ENCODE measurements at places on chromosomes 7 and 10.

DNA sequence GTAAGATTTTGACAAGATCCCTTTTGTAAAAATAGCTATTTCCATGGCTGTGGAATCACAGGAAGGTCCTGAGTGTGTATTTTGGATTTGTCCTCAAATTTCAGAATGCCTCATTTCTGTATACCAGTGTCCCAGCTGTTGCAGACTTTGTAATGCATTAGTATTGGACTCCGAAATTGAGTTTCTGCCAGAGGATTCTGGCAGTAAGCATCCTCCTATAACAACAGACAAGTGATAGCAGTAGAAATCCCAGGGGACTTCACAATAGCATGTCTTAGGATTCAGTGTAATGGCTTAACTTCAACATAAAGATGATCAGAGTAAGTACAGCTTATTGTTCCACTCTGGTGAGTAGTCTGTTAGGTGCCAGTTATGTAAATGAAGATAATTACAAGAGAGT, 104.6 kb downstream of the FOXP2 start:
- no peak for DNase-seq

DNA sequence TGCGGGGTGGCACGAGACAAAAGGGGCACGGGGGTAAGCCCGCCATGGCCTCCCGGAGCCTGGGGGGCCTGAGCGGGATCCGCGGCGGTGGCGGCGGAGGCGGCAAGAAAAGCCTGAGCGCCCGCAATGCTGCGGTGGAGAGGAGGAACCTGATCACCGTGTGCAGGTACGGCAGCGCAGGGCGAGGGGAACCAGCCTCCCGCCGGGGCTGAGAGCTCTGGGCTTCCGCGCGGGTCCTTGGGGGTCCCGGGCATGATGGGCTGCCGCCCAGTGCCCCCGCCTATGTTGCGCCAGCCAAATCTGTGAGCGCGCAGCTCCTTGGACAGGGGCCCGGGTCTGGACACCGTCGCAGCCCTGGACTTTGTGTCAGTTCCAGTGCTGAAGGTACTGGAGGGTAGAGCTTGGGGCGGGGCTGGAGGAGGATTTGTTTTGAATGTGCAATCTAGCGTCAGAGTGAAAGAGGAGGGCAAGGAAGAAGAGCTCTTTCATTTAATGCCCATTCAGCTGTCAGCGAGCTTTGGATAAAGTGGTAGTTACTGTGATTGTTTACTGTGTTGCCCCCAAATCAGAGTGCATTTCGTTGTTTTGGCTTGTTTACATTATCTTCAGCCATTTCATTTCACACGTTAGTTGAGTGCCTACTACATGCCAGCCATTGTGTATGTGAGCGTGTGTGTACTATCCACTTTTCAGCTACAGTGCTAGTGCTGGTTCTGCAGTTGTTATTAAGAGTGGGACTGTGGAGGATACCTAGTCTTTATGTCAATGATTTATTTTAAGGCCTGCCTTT, 777 bp downstream of the RUNDC3B start:
- DNase-seq, result no peak

- DNase-seq, result no peak
These were observed 25.1 kb downstream of the SBDS start for GRCh38 chr7:66970310-66970709.

DNA sequence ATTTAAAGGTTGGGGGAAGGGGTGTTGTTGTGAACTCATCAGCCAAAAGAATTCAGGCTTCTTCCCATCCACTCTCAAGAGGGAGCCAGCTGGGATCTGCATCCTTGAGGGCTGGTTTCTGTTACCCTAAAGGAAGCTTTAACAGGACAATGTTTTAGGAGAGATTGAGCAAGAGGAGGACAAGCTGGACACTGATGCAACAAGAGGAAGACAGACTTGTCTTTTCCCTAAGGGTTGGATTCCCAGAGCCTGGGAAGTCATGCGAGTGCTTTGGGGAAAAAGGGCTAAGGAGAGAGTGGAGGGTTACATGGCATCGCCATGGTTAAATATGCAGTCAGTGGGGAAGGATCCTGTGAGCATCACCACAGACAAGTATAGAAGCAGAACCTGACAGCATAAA, 47.6 kb upstream of the PDE1C start:
- no peak for DNase-seq

- no peak for DNase-seq
These were observed 1.6 kb downstream of the SEPHS1 start for GRCh38 chr10:13346283-13347042.

GRCh38 chr10:118958559-118958958, 71.0 kb upstream of the NANOS1 start:
- no peak for DNase-seq

GRCh38 chr7:3910054-3910453, 609.0 kb downstream of the SDK1 start:
- no peak for DNase-seq

DNA sequence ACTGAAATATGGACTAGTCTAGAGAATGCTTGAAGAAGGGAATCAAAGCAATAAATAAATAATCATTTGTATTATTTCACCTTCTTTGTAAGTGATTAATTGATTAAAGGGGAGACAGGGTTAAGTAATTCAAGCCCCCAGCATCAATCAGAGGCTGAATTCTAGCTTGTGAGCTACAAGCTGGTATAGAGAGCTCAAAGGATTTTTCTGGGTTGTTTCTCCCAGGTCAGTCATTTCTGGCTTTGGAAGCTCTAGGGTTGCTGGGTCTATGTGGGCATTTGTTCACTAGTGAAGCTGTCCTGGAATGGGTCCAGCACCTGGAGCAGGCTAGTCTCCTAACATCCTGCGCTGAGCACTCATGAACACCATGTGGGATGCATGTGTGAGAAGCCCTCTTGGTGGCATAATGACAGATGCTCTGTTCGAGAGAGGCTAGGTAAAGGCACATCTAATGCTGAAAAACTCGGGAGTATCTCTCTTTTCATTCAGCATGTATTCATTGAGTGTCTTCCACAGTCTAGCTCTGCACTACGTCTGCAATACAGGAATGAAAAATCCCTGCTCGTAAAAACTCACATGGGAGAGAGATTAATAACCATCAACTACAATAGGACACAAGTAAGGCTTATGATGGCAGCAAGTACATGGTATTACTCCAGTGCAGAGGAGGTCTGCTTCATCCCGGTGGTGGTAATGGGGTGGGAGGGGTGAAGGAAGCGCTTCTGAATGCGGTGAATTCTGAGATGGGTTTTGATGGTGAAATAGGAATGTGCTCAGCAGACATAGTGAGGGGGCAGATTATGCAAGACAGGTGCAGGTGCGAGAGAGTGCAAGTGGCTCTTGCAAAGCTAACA, 68.0 kb upstream of the NRP1 start:
- DNase-seq, result no peak

DNA sequence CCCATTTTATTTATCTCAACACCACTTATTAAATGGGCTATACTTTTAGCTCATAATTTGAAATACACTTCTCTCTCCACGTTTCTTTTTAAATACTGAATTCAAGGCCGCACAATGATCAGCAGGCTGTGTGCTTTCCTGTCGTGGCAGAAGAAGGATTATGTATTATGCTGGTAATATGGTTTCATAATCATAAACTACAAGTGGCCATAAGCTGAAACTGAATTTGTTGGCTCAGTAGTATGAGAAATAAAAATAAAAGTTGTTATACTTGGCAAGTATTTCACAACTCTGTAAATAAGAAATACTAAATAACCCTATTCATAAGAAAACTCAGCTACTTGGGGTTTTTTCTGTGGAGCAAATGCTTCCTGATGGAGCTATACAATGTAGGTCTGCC, 313.6 kb downstream of the DOCK4 start:
- DNase-seq, result no peak

DNA sequence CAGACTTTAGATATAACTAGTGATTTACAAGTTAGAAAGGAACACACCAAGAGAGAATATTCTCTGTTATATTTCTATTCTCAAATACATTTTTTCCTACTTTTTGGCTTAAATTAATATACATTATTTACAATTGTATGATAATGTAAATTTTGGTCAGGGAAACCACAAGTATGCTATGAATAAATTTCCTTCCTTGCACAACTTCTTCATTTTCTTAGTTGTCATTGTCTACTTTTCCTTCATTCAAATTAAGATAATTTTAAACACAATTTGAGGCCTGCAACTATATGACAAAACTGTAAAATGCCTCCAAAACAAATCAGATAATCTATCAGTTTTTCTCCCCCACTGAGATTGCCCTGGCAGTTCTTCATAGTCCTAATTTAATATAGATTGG, 131.3 kb downstream of the CDK14 start:
- no peak for DNase-seq

GRCh38 chr10:46787321-46787615, 124.0 kb upstream of the PTPN20 start:
- DNase-seq, result peak; percentile 3

- DNase-seq, result no peak
These were observed 129.0 kb upstream of the TCF7L2 start for GRCh38 chr10:112821038-112821437.

- DNase-seq, result no peak
These were observed 238.9 kb downstream of the CACNA2D1 start for GRCh38 chr7:82204694-82205093.

- DNase-seq, result no peak
These were observed 40.3 kb downstream of the RGS10 start for GRCh38 chr10:119502209-119502608.

DNA sequence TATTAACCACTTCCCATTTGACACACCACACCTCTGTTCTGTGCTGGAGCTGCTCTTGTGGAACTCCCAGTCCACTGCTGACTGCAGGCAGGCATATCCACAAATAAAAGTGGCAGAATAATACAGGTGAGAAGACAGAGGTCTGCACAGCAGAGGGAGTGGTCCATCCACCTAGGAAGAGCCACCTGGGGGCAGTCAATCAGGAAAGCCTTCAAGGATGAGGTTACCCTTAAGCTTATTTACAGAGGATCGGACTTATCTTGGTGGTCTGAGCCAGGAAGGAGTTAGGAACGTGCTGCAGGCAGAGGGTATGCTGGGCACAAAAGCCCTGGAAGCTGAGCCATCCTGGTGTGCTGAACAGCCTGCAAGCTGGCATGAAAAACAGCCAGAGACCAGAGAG, 78.7 kb downstream of the FRMPD2 start:
- DNase-seq, result no peak

- no peak for DNase-seq
These were observed 136.1 kb upstream of the LYZL2 start for GRCh38 chr10:30765616-30766015.

DNA sequence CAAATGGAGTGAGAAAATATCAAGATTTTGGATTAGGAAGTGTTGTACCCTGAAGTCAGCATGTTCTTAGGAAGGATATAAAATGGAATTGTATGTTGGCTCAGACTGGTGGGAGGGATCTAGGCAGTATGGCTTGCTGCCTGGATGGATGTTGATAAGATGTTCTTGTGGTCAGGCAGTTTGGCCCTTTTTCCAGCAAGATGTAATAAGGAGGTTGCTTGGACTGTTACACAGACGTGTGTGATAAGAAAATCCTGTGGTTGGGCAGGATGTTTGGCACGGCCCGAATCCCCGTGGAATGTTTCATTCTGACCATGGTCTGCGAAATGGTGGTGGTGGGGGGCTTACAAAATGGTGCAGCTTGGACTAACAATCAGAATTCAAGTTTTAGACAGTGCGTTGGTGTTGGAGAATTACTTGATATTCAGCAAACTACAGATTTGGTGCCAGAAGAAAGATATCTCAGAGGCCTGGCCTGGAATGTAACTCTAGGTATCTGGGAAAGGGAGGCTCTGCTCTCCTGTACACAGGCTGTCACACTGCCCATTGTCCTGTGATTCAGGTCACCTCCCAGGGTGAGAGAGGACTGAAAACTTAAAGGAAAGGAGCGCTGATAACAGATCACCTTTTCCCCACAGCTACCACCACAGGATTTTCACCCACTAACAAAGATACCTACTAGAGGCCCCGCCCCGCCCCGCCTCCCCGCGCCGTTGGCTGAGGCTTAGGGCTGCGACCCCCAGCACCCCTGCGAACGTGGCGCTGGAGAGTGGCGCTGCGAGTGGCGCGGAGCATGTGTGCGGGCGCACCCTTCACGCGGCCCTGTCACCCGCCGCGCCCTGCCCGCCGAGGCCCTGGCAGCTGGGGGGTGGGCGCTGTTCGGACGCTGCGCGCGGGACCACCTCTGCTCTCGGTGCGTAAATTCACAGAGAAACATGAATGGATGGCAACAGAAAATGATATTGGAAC, 19.3 kb upstream of the ZNF680 start:
- DNase-seq, result peak; percentile 20

DNA sequence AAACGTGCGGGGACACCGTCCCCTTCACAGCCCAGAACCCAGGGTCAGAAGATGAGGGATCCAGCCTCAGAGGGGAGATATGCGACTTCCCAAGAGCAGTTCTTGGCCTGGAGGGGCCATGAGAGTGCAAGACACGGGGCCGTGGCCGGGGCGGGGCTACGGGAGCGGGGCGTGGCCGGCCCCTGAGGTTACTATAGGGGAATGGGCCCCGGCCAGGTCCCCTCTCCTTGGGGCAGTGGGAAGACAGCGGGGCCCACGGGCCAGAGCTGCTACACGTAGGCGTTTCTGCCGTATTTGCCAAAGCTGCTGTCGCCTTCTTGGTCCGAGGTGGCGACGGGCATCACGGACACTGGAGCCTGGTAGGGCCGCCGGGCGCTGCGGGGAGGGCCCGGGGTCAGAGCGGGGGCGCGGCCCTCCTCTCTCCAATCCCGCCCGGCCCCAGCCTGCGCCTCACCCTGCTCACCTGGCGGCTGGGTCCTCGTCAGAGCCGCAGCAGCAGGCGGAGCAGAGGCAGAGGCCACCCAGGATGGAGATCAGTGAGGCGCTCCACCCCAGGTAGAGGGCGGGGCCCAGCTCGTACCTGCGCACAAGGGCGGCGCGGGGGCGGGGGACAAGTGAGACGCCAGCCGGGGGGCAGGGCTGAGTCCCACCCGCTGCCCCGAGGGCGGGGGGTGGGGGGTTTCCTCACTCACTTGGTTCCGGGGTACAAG, 5.3 kb downstream of the CLDN15 start:
- DNase-seq, result peak; percentile 69

DNA sequence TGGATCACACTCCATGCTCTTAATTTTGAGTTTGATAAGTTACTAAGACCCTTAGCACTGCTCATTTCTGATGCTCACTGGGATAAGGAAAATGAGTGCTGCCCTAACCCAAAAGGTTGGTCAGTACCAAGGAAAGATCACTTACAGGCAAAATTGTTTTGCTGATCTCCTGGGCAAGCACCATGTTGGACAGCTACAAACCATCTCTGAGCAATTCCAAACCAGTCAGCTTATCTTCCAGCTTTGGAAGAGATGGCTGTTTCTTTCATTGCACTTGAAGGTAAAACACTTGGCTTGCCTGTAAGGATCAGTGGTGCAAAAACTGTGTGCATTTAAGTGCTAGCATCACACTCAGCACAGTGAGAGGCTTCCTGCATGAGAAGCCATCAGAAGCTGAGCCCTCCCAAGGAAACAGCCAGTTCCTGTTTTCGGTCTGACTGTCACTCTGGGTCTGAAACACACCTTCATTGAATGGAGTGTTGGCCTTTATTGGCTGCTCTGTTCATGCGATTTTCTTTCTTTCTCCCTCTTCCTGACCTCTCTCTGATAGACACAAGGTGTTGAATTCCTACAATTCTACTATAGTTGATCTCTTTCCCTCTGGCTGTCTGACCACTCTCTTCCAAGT, 126.4 kb upstream of the GHITM start:
- DNase-seq, result no peak

GRCh38 chr7:55140941-55141278, 122.1 kb downstream of the EGFR start:
- no peak for DNase-seq

GRCh38 chr7:105130048-105130447, 116.0 kb downstream of the KMT2E start:
- no peak for DNase-seq
